ENCODE measurements at places on chromosomes 1 and 21.
A peak's percentile ranks its signal among the peaks of the same experiment; 100 is the strongest.

DNA sequence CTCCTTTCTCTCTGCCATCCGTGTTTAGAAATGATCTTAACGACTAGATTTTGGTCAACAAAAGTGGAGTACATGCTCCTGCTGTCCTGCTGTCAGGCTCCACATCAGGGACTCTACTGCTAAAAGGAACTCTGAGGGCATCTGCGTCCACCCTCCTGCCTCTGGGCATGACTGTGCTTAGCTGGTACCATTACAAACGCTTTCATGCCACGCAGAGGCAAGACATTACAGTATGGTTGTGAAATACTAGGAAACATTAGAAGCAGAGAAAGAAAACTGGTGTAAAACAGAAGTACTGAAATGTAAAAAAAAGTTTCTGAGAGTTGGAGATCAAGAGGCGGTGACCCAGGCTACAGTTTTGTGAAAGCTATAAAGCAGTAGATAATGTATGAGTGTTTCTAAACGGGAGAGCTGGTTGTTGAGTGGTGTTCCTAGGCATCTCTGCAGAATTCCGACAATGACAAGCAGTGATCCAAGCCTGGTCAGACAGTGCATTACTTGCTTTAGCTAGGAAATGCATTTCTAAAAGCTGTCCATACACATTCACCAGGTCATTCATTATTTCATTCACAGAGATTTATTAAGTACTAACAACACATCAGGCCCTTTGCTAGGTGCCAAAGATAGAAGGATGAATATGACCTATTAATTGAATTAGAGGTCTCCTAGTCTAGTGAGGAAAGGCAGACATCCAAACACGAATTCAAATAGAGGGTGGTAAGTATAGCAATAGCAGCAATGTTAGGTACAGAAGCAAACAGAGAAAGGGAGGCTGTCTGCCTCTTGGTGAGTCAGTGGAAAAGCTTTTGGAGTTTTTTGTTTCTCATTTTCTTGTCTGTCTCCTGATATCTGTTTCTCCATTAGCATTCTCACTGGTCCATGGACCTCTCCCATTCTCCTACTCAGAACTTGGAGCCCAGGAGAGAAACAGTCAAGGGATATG, 401.9 kb downstream of the LMO4 start:
- DNase-seq, result no peak

DNA sequence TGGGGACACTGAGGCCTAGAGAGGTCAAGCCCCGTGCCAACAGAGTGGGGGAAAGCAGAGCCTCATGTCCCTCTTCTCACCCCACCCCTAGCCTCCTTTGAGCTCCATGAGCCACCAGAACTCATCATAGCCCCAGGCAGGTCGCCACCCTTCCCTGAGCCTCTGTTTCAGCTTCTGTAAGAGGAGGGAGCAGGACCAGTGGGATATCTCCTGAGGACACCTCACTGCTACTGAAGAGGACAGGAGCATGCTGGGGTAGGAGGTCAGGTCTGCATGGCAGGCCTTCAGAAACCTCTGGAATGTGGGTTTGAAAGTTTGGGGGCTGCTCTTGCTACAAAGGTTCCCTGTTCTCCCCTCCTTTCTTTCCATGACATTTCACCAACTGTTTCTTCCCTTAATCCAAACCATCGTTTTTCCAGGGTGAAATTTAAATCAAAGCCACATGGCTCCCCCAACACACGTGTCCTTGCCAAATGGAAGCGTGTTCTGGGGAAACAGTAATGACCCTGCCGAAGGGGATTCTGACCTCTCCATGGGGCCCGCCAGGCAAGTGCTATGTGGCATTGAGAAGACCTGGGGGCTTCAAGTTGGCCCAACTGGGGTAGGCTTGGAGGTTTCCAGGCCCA, 88.1 kb upstream of the RUNX3 start:
- DNase-seq, result no peak

- DNase-seq, result no peak
These were observed 223.3 kb downstream of the PTPRU start for GRCh38 chr1:29459620-29459945.

DNA sequence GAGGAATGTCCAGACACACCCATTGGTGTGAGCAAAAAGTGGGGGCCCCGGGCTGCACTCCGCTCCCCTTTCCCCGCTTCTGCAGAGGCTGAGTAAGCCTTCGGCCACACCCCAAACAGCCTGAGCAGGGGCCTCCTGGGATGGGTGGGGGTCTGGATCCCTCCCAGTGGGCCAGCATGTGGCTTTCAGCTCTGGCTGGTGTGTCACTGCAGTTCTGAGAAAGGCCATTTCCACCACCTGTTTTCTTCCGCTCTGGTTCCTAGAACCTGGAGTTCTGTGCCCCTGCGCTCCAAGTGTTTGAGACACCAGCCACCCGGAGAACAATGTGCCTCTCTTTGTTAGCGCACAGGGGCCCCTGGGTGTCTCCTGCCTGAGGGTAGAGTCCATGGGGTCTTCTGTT, 30.9 kb downstream of the SLC37A1 start:
- DNase-seq, result no peak

DNA sequence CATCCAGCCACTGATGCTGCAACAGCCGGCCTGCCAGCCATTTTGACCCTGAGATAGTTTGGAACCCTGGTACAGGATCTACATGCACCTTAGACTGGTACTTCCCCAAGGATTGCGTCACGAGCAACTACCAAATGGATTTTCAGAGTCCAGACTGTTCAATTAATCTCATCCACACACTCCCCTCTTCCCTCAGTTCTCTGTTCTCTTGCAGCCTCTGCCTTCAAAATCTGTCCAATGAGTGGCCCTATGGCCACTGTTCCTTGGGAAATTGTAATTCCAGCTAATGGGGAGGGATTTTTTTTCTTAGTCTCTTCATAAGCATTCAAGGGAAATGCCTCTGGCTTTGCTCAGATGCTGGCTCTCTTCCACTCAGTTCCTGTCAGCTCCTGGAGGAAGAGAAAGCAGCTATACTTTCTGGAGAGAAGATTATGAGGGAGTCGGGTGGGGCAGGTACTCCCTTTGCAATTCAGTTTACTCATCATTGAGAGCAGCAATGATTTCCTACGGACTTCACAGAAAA, 19.8 kb upstream of the UAP1 start:
- DNase-seq, result no peak

- no peak for DNase-seq
These were observed 100.3 kb downstream of the PHTF1 start for GRCh38 chr1:113659035-113659434.

DNA sequence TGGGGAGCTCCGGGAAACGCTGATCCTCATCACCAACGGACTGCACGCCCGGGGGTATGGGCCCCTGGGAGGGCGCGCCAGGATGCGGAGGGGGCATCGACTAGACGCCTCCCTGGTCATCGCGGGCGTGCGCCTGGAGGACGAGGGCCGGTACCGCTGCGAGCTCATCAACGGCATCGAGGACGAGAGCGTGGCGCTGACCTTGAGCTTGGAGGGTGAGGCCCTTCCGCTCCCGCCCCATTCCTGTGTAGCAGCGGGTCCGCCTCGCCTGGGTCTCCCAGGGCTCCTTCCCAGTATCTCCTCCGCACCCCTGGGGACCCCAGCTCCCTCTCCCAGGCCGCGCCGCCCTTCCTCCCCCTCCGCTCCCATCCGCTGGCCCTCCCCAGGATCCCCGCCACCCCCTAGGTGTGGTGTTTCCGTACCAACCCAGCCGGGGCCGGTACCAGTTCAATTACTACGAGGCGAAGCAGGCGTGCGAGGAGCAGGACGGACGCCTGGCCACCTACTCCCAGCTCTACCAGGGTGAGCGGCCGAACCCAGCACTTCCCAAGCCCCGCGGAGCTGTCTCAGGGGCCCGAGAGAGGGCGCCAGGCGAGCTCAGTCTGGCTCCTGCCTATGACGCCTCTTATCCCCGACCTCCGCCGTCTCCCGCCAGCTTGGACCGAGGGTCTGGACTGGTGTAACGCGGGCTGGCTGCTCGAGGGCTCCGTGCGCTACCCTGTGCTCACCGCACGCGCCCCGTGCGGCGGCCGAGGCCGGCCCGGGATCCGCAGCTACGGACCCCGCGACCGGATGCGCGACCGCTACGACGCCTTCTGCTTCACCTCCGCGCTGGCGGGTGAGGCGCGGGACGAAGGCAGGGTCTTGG, 5.0 kb downstream of the HAPLN2 start:
- no peak for DNase-seq

GRCh38 chr1:230937371-230937770, 41.3 kb downstream of the TTC13 start:
- DNase-seq, result no peak

DNA sequence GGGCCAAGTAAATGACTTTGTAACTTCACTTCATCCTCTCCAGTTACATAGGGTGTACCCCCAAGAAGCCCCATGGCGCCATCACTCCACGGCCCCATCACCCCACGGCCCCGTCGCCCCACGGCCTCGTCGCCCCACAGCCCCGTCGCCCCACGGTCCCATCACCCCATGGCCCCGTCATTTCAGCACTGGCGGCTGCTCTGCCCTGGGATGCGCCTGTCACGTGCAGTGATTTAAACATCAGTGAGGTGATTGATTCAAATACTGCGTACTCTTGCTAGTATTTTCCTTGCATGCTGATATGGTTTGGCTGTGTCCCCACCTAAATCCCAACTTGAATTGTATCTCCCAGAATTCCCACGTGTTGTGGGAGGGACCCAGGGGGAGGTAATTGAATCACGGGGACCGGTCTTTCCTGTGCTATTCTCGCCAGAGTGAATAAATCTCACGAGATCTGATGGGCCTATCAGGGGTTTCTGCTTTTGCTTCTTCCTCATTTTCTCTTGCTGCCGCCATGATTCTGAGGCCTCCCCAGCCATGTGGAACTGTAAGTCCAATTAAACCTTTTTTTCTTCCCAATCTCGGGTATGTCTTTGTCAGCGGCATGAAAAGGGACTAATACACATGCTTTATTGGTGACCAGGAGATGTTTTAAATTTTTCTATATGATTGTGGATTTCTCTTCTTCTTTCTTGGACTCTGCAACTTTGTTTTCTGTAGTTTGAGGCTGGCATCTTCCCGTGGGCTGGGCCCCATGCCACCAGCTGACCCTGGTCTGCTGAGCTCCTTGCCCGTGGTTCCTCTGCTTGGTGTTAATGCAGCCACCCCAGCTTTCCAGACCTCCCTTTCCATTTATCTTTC, 50.1 kb upstream of the PCBP3 start:
- DNase-seq, result peak; percentile 76

- DNase-seq, result no peak
These were observed 5.2 kb downstream of the LEPR start for GRCh38 chr1:65425697-65426096.

- DNase-seq, result no peak
These were observed 175.4 kb downstream of the SEC16B start for GRCh38 chr1:177794376-177794991.

- DNase-seq, result no peak
These were observed 1.7 kb downstream of the KCNK1 start for GRCh38 chr1:233615571-233615970.

- DNase-seq, result no peak
These were observed 299.7 kb downstream of the OLFM3 start for GRCh38 chr1:101697072-101697471.

DNA sequence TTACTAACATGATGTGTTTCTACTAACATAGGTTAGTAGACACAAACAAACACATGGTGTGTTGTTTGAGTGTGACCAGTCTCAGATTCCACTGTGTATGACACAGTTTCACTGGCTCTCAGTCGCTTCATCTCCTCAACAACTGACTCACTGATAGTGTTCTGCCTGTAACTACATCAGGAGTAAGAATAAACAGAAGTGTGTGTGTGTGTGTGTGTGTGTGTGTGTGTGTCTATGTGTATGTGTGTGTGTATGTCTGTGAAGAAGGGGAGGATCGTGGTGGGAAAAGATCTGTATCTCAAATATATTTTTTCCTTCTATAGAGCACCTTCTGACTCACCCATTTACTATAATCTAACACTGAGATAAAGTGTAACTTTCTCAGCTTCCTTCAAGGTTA, 391.0 kb downstream of the PTPRC start:
- no peak for DNase-seq

GRCh38 chr1:185636848-185637247, 97.3 kb upstream of the HMCN1 start:
- DNase-seq, result no peak

DNA sequence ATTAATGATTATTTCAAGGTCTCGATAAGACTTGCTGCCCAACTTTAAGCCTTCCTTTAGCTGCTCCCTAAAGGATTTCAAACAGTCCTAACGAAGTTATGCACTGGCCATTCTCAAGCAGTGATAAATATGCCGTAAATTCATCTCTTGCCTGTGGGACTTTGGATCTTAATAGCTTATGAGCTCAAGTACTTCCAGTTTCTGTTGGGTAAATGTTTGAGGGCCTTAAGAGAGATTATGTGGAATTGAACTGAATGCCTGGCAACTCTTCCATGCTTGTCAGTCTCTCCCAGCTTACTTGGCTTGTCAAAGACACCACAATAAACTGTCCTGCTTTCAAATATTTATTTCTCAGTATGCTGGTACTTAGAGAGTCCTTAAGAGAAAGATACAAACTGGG, 3.5 kb upstream of the OR10J4 start:
- no peak for DNase-seq

DNA sequence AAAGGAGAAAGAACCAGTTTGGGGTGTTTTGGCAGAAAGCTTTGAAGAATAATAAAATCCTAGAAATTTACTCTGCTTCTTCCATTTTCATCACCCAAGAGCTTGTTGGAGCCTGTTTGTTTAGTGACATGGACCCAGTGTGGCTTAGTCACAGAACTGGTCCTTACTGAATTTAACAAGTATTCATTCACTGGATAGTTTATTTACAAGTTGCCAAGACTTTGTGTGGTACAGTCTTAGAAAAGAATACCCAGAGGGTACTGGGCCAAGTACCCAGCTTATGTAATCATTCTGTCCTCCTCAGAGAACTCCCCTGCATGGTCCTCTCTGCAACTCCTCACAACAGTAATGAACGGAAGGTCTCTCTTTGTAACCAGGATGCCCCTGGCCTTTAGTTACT, 16.4 kb downstream of the RAB4A start:
- no peak for DNase-seq

DNA sequence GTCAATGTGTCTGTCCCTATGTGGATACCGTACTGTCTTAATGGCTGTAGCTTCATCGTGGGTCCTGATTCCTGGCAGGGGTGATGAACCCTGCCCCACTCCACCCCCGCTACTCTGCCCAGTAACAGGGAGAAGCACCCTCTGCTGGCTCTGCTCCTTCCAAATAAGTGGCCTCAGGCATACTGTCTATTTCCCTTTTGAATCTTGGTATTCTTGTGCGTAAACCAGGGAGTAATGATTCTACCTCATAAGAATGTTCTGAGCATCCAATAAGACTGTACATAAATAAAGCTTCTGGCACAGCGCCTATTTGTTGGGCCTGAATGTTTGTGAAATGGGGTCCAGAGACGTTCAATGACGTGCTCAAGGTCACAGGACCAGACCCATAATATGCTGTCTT, 35.2 kb upstream of the CTPS1 start:
- no peak for DNase-seq

- DNase-seq, result no peak
These were observed 16.9 kb downstream of the IKBKE start for GRCh38 chr1:206486995-206487788.

DNA sequence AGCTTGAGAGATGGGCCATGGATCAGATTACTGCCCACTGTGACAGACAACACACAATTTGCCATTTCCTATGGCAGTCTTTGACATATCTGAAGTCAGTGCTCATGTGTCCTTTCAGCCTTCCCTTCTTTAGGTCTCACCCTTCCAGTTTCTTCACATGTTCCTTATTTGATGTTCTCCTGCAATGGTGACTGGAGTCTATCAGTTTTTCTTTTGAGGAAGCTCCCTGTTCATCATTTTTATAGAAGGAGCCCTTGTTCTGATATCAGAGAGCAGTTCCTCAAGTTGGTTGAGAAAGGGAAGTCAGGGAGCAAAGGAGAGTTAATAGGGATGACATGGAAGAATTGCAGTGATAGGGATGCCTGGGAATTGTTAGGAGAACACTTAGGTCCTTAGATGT, 42.2 kb downstream of the DISC1 start:
- DNase-seq, result no peak

Data from CMK (cell line).